NCI-H446 (cell line): ENCODE measurements at places on chromosomes 3 and 15.

DNA sequence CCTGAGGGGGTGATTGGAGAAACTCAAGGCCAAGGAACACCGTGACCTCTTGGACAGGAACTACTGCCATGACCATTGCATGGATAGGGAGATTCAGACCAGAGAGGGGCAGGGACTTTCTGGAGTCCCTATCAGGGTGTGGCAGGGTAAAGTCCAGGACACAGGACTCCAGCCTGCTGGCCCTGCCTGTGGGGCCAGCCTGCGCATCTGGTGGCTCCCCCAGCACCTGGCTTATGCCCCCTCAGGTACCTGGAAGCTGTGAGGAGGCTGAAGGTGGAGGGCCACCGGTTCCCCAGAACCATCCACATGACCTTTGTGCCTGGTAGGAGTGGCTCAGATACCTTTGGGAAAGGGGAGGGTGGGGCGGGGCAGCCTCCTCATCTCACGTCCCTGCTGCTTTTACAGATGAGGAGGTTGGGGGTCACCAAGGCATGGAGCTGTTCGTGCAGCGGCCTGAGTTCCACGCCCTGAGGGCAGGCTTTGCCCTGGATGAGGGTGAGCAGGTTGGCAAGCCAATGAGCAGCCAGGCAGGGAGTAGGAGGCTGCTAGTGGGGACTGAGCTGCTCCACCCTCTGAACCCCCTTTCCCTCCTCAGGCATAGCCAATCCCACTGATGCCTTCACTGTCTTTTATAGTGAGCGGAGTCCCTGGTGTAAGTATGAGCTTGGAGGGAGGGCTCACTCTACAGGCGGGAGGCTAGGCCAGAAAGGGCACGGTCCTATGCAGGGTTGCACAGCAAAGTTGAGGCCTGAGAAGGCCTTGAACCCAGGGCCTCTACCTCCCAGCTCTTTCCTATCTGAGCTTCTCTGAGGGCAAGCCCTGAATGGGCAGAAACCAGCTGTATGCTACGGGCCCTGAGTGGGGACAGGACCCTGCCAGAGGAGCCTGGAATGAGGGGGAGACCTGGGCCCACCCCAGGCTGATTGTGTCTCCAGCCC lies 2.9 kb downstream of the ACY1 start:
- no peak for DNase-seq

DNA sequence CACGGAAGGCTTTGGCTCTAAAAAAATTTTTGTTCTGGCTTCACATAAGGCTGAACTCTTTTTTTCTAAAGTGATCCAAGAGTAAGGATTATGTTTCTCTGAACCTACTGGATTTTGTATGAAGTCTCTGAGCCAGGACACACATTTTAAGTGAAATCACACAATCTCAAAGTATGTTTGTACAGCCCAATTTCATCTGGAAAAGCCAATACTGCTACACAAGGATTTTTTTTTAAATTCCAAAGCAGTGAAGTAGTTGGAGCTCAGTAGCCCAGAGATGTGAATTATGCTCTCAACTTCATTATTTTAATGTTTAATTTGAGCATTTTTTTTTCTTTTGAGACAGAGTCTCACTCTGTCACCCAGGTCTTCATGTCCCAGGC lies 243.9 kb downstream of the FAM43A start:
- DNase-seq: no peak

- no peak for DNase-seq
Observed at GRCh38 chr3:156201411-156202405, 81.3 kb downstream of the KCNAB1 start.

GRCh38 chr3:37970802-37971201 lies 19.8 kb upstream of the VILL start:
- no peak for DNase-seq
